ENCODE measurements at places on chromosomes 4 and X.

- DNase-seq: no peak
These were observed 53.4 kb downstream of the ZNF518B start for GRCh38 chr4:10403633-10404445.

DNA sequence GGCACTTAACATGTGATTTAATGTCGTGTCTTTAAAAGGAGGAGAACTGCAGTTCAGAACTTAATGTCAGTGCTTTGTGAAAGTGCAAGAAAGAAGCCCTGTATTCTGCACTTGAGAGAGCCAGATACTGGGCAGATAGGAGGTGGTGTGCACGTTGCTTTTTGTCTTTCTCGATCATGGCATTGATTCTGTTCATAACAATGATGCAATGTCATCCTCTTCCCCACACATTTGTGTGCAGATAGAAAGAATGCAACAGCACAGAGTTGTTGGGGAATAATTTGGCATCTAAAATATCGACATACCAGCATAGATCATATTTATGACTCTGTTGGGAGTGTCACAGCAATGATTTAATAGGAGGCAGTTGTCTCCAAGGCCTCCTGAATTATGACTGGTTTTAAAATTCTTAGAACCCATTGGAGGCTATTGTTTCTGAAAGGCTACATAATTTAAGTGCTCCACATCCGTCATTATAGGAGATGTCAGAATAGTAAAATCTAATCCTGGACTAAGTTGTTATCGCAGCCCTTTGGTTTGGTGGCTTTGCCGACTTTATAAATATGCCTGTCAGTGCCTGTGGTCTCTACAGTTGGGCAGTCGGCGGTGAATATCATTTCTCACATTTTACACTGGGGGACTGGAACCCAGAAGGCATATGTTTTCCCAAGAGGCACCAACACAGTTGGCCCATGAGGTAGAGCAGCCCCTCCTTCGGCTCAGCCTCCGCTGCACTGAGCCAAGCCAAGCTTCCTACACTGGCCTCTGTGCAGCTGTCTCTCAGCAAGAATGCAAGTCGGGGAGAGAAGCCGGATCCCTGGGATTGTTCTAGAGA is 124.9 kb downstream of the PTTG2 start:
- no peak for DNase-seq

DNA sequence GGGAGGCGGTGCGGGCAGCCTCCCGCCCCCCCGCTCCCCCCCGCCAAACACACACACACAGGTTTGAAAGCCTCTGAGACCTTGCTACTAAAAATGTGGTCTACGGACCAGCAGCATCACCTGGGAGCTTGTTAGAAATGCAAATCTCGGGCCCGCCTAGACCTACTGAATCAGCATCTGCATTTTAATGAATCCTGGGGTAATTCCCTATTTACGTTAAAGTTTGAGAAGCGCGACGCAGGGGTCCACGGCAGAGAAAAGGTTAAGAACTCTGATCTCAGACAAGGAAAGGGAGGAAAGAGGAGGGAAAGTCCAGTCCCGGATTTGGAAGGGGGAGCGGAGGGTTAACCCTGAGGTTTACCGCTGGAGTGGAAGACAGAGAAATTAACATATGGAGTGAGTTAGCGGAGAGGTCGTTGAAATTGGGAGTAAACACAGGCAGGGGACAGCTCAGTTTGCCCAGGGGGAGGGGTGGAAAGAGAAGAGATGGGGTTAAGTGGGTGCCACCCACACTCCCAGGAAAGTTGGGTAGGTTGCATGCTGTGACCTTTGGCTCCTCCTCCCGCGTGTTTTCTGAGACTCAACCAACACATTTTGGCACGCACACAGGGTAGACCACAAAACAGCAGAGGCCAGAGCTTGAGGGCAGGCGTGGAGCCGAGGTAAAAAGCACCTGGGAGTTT is 483.6 kb downstream of the BCOR start:
- DNase-seq: peak; percentile 18

- no peak for DNase-seq
These were observed 233.9 kb downstream of the CHIC2 start for GRCh38 chr4:53830511-53830910.

GRCh38 chrX:116111934-116112595 is 58.5 kb upstream of the AGTR2 start:
- no peak for DNase-seq

DNA sequence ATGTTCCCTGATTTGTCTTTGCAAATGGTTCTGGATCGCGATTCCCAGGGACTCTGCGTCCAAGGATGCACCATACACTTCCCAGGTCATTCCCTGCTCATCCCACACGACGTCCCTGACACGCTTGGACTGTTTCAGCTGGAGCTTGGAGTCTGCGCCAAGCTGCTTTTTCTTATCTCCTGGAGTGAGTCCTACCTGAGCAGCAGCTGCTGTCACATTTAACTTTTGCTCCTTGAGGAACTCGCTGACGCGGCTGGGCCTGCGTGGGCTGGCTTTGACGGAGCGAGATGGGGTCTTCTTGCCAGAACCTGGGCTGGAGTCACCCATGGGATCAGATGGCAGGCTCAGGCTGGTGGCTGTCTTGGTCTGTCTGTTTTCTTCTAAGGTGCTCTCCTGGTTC is 59.6 kb downstream of the GPRIN3 start:
- DNase-seq: no peak

GRCh38 chr4:39913471-39913870 is 64.2 kb downstream of the PDS5A start:
- no peak for DNase-seq

GRCh38 chr4:169372791-169373190 is 102.0 kb upstream of the SH3RF1 start:
- DNase-seq: no peak

DNA sequence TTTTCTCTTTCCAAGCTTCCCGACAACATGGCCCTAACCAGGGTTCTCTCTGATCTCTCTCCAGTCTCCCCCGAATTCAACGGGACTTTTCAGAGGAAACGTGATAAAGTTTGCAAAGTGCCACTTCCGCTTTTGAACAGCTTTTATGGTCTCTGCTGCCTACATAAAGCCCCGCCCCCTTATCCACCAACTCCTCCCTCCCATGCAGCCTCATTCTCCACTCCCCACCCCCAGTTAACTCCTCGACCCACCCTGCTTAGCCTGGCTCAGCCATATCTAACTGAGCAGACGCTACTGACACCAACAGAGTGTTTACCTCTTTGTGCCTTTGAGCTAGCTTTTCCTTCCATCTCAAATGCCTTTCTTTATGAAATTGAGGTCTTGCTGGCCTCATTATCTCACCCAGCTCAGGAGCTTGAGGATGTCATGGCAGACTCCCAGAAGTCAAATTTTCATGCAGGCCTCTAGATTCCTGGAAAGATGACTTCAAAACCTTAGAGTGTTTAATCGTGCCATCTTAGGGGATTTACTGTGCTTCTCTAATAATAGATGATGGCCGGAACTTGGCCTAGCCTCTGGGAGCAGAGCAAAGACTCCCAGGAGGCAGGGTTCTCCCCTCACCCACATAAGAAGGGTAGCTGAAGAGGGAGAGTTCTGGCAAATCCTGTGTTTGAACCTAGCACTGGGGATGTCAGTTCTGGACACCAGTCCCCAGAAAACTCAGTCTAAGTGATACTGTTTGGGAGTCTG is 606.0 kb downstream of the BCOR start:
- DNase-seq: peak; percentile 36

DNA sequence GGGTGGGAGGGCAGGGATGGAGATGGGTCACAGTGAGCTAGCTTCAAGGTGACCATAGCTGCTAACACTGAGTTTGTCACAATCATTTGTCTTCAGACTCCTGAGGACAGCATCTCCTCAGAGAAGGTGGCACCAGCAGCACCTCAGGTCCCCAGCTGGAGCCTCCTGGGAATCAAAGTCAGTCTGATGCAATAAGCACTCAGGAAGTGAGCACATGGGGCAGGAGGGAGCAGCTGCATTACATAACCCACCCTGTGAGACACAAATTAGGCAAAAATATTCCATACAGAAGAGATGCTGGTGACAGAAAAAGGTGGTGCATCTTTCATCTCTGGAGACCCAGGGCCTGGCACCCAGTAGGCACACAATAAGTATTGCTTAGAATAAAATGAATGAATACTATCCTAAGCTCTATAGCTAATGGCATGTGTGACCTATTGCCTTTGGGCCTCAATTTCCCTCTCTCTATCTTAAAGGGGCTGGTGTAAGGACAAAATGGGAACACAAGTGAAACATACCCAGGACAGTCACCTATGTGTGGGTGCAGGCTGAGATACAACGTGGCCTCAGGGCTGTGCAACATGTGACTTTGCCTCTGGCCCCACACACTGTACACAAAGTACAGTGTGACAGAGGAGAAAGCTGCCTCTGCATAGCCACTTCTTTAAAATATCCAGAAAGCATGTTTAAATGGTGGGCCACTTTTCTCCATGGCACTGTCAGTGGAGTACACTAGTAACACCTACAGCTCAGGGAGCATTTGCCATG is 37.1 kb downstream of the SLC39A8 start:
- DNase-seq: no peak

DNA sequence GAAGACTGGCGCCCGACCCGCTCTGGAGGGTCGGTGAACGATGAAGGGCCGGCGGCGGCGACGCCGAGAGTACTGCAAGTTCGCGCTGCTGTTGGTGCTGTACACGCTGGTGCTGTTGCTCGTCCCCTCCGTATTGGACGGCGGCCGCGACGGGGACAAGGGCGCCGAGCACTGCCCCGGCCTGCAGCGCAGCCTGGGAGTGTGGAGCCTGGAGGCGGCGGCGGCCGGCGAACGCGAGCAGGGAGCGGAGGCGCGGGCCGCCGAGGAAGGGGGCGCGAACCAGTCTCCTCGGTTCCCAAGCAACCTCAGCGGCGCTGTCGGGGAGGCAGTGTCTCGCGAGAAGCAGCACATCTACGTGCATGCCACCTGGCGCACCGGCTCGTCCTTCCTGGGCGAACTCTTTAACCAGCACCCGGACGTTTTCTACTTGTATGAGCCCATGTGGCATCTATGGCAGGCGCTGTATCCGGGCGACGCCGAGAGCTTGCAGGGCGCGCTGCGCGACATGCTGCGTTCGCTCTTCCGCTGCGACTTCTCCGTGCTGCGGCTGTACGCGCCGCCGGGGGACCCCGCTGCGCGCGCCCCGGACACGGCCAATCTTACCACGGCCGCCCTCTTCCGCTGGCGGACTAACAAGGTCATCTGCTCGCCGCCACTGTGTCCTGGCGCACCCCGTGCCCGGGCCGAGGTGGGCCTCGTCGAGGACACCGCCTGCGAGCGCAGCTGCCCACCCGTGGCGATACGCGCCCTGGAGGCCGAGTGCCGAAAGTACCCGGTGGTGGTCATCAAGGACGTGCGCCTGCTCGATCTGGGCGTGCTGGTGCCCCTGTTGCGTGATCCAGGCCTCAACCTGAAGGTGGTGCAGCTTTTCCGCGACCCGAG is 568 bp downstream of the CHST7 start:
- peak; percentile 46 for DNase-seq

GRCh38 chr4:119517361-119518229 is 111.0 kb downstream of the PDE5A start:
- DNase-seq: no peak

GRCh38 chrX:85591536-85591935 is 212.1 kb upstream of the POF1B start:
- no peak for DNase-seq

DNA sequence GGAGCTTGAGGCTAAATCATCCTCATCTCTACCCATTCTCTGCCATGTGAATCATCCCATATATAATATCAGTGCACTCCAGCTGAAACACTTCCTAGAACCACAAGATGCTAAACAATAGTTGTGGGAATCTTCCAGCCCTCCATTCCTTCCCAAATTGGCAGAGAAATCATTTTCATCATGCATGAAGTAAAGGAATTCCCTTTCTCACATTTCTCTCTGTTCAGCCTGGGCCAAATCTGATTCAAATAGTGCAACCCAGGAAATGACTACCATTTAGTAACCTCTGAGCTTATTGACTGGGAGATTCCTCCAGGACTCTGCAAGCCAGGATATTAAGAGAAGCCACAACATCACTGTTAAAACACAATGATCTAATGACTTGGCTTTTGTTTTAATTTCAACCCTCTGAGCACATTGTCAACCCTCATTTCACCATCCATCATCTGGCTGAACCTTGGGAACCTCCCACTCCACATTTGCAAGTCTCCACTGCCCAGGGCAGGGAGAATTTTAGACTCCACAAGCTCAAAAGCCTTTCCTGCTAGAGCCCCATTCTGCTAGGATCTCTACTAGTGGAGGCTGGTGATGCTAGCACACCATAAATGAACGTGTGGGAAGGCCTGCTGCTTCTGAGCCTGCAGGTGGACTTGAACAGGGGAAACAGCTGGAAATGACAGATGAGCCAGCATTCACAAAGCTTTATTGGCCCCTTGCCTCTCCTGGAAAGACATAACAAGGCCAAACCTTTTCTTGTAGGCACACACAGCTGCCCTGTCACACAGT is 133.9 kb downstream of the TET2 start:
- no peak for DNase-seq

- DNase-seq: no peak
These were observed 70.8 kb downstream of the RGS12 start for GRCh38 chr4:3363411-3364141.

GRCh38 chrX:107676559-107677378 is 48.5 kb downstream of the PRPS1 start:
- DNase-seq: peak; percentile 49

All from activated B cell treated with CpG ODN at 0.5 μM for 24 hours (primary cell).